ENCODE measurements at places on chromosomes 2 and 18.

GRCh38 chr2:201363857-201364560 lies 6.9 kb upstream of the FLACC1 start:
- no peak for DNase-seq

DNA sequence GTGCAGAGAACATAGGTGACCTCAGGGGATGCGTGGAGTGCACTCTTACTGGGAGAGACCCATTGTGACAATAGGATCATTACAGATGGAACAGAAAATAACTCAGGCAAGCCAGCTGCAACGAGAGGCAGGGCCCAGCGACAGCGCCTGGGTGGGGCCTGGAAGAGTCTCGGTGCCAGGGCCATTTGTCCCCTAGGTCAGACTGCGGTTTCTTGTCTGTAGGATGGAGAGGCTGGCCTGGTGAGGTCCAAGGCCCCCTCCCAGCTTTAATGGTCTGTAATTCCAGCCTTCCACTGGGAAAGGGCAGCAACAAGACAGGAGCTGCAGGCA lies 208.6 kb upstream of the APCDD1 start:
- DNase-seq, result no peak

- DNase-seq, result no peak
These were observed 1.3 kb upstream of the FAP start for GRCh38 chr2:162244541-162245031.

- DNase-seq, result no peak
These were observed 56.2 kb downstream of the COBLL1 start for GRCh38 chr2:164785457-164785856.

DNA sequence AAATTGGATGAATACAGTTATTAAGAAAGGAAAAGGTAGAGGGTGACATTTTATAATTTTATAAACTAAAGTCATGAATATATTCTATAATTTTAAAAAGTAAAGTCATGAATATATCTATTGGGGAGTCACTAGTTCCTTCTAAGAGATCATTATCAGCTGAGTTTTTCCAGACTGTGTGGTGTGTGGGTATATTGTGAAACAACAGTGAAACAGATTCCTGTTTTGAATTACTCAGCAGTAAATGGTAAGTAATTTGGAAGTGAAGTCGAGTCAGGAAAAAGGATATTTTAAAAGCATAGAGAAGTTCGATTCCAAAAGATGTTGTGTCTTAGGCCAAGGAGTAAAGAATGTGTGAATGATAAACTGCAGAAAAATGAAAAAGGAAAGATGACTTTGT lies 1018.2 kb upstream of the NXPH2 start:
- DNase-seq, result no peak

DNA sequence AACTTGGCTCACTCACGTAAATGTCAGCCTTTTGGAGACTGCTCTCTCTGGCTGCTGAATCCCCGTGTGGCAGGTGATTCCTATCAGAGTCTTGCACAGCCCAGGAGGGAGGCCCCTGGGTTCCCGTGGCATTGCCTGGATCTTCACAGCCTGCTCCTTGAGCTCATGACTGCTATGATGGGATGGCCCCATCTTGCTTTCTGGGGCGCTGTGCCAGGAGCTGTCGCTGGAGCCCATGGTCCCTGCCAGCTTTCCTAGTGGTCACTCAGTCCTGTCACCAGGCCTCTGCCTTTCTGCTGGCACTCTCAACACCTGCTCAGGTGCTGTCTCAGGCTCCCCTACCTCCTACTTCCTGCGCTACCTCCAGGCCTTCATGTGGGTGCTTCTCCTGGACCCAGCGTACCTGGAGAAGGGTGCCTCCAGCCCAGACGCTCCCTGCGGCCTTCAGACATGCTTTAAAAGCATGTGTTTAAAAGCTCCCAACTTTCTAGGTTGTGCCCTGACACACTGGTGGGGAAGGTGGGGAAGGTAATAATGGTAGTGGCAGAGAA lies 110.1 kb downstream of the MCFD2 start:
- no peak for DNase-seq

- DNase-seq, result no peak
These were observed 277.2 kb downstream of the EIPR1 start for GRCh38 chr2:3100386-3100785.

GRCh38 chr18:8809514-8809913 lies 104.2 kb downstream of the MTCL1 start:
- DNase-seq, result no peak

DNA sequence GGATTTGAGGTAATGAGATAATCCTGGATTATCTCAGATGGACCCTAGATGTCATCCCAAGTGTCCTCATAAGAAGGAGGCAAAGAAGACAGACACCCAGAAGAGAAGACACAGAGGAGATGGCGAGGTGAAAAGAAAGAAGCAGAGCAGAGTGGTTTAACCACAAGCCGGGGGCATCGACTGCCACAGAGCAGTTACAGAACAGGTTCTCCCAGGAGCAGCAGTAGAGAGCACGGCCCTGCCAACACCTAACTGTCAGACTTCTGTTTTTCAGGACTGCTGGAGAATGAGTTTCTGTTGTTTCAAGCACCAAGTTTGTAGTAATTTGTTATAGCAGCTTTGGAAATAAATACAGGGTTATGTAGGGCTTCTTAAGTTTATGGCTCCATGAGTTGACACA lies 437.0 kb downstream of the THSD7B start:
- DNase-seq, result no peak

- no peak for DNase-seq
These were observed 2.4 kb upstream of the MTA3 start for GRCh38 chr2:42566025-42566424.

- no peak for DNase-seq
These were observed 39.3 kb downstream of the RPL31 start for GRCh38 chr2:101041413-101041812.

DNA sequence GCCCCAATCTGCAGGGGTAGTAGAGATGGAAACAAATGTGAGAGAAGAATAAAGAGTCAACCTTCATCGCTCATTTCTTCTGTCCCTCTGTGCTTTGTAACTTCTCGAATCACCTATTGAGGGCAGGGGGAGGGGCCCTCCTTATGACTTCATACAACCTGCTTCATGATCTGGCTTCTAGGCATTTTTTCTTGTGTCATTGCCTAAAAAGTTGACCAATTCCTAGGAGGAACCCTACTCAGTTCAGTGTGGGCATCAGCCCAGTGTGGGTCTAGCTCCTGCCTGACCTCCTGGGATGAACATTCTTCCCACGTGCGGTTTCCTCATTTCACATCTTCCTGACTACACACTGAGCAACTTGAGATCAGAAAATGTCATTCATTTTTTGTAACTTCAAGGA lies 46.3 kb upstream of the CREB1 start:
- no peak for DNase-seq

GRCh38 chr18:45006934-45007333 lies 326.2 kb downstream of the SETBP1 start:
- no peak for DNase-seq

- DNase-seq, result no peak
These were observed 150.0 kb downstream of the RNF152 start for GRCh38 chr18:61742565-61743429.

DNA sequence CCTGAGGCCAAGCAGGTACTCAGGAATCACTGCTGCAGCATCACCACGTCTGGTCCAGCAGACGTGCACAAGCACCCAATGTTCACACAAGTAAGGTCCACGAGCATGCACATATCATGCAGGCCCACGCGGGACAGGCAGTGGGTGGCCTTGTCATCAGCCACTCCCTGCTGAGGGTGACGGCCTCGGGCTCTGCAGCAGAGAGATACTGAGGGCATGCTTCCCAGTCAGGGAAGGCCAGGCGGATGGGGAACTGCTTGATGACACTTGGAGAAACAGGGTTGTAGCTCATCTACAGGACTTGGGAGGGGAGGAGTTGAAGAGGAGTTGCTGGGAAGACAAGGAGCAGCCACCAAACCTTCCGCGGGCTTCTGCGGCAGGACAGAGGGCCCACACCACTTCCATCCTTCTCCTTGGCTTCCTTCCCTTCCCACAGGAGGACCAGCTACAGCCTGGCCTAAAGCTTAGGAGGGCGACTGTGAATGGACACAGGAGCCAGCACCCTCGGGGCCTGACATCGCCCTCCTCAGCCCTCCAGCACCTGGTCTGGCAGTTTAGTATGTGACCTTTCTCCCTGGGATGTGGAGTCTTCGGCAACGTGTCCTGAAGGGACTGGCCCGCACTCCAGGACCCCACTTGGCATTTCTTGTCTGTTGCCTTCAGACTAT lies 15.2 kb downstream of the MFSD2B start:
- DNase-seq, result no peak

DNA sequence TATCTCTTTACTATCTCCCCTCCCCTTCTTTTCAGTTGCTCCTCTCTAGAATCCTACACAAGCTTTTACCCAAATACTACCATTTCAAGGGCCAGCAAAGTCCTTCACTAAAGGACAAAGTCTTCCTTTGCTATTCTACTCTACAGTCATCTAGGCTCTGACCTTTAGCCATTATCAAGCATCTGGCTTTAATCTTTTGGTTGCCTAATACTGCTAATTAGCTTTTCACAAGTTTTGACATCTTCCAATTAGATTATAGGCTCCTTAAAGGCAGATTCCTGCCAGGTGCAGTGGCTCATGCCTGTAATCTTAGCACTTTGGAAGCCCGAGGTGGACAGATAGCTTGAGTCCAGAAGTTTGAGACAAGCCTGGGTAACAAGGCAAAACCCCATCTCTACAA lies 194.4 kb downstream of the SH3BP4 start:
- DNase-seq, result no peak

DNA sequence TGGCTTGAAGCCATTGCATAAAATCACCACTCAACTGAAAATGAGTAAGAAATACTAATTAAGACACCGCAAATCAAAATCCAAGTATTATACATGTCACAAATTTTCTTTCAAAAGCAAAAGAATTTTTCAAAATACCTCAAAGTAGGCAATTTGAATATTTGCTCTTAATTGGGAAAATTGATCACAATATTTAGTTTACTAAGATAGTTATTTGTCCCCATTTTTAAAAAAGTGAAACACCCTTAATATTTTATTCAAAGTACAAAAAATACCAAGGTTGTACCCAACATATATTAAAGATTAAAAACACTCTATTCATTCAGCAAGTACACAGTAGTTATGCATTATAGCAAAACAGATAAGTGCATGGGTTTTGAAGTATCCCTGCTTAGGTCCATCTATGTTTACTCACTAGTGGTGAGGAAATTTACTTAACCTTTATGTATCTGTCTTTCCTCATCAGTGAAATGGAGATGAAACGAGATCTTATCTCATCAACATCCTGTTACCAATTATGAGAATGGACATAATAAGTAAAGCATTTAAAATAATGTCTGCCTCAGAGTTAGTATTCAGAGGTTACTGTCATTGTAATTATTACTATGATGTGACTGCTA lies 35.1 kb downstream of the VPS54 start:
- no peak for DNase-seq

GRCh38 chr2:19228715-19229114 lies 129.7 kb downstream of the OSR1 start:
- no peak for DNase-seq

GRCh38 chr2:218374795-218375194 lies 7.3 kb upstream of the SLC11A1 start:
- no peak for DNase-seq

DNA sequence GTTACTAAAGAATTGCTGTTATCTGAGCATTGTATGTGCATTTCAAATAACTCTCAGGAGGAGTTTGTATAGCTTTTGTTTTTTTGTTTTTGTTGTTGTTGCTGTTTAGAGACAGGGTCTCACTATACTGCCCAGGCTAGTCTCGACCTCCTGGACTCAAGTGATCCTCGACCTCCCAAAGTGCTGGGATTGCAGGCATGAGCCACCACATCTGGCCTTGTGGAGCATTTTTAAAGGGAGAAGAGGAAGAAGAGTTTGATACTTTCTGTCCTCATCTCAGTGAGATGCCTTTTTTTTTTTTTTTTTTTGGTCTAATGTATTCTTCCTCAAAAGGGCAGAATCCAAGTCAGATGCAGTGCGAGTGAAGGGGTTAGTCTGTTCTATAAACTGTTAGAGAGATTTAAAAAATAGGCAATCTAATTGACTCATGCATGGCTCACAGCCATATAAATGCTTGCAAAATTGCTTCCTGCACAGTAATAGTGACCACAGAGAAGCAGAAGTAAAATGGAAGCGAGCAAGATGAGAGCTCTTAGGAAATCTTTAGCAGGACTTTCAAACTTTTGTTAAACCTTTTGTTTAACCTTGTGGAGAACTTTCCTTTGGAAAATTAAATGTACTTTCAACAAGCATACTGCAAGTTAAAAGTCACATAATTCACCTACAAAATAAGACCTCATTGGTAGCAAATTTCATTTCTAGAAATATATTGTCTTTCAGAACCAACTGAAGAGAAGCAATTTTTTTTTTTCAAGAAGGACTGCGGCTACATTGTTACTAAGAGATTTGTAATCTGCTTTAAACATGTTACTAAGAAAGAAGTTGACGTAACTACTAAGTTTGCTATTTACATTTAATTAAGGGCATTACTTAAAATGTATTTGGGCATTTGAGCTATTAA lies 52.3 kb upstream of the ROCK1 start:
- DNase-seq, result no peak

- no peak for DNase-seq
These were observed 60.8 kb downstream of the DNER start for GRCh38 chr2:229653531-229653930.

GRCh38 chr18:59385191-59385590 lies 26.1 kb upstream of the LMAN1 start:
- no peak for DNase-seq

DNA sequence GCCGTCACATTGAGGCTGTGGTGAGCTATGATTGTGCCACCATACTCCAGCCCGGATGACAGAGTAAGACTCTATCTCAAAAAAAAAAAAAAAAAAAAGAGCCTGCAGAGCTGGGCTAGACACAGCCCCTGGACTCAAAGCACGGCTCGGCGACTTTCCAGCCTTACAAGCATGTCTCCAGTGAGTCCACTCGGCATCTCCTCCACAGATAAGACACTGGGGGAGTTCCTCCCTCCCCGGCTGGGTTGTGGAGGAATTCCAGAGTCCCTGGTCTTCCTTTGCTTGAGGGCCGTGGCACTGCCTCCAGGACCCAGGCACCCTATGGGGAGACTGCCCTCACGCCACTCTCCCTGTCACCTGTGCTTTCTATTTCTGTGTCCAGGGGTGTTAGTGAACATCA lies 30.9 kb upstream of the RPL31 start:
- DNase-seq, result no peak

DNA sequence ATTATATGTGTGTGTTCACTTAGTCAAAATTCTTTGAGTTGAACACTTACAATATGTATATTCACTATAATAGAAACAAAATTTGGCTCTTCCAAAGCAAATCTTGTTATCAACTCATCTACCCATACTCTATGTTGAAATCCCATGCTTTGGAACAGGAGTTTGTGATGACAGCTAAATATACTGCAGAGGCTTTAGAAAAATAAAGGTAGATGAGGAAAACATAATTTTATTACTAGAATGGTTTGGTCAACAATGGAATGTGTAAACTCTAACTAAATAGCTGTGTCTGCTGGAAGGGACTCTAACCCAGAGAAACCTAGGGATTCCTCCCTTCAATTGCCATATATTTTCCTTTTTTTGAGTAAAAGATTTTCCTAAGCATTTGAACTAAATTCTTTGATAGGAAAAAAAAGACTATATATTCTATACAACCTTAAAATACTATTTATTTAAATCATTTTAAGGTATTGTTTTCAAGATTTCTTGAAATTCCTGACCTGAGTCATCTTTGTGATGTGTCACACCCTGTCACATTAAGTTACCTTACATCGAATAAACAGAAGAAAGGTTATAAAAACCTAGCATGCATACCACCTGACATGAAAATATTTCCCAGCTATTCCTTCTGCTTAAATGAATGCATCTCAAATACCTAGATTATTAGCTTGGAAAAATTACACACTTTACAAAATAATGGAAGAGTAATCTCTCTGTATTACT lies 175.5 kb downstream of the OTX1 start:
- DNase-seq, result no peak
